NCI-H1048 (cell line): ENCODE measurements at places on chromosomes 4 and X.

GRCh38 chr4:7426525-7427171 is 8.1 kb downstream of the PSAPL1 start:
- DNase-seq, result no peak

GRCh38 chrX:72478853-72479252 is 93.8 kb downstream of the HDAC8 start:
- no peak for DNase-seq

- no peak for DNase-seq
Measured at GRCh38 chrX:18674417-18674787, 2.5 kb upstream of the RS1 start.

GRCh38 chrX:871626-872025 is 241.0 kb downstream of the SHOX start:
- no peak for DNase-seq

GRCh38 chr4:68256284-68256683 is 10.8 kb upstream of the TMPRSS11B start:
- DNase-seq, result no peak

DNA sequence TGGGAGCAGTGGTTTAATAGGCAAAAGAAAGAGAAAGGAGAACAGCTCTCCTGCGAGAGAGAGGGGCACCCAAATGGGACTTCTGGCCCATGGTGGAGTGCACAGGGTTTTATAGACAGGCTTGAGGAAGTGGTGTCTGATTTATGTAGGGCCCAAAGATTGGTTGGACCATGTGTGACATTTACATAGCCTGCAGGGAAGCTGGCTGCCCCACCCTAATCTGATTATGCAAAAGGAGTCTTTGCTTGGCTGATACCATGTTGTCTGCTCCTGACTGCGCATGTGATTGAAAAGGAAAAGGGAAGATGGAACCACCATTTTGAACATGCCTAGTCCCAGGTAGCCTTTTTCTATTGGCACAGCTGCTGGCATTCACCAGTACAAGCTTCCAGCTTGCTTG is 100.0 kb upstream of the DIPK2B start:
- no peak for DNase-seq

- DNase-seq, result no peak
Measured at GRCh38 chr4:170580651-170581050, 490.9 kb upstream of the AADAT start.

DNA sequence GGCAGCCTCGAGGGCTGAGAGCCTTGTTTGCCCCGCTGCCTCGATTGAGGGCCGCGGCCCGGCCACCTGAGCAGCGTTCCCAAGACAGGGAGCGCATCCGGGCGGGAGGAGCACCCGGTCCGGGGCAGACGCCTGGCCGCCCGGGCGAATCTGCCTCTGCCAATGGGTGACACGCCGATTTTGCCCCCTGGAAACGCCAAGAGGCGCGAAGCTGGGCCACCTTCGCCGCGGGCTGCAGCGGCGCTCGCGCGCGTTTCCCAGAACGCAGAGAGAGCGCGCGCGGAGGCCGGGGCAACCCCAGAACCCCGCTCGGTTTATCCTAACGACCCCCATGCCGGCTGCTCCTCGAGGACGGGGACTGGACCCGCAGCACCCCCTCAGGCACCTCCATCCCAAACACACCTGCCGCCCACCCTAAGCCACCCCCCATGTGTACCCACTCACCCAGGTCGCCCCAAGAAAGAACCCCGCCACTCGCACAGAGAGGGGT is 575 bp downstream of the MAP7D2 start:
- DNase-seq, result no peak
